ENCODE measurements at places on chromosomes 1 and 21.

GRCh38 chr1:40029608-40030007 is 10.9 kb upstream of the CAP1 start:
- DNase-seq = no peak

DNA sequence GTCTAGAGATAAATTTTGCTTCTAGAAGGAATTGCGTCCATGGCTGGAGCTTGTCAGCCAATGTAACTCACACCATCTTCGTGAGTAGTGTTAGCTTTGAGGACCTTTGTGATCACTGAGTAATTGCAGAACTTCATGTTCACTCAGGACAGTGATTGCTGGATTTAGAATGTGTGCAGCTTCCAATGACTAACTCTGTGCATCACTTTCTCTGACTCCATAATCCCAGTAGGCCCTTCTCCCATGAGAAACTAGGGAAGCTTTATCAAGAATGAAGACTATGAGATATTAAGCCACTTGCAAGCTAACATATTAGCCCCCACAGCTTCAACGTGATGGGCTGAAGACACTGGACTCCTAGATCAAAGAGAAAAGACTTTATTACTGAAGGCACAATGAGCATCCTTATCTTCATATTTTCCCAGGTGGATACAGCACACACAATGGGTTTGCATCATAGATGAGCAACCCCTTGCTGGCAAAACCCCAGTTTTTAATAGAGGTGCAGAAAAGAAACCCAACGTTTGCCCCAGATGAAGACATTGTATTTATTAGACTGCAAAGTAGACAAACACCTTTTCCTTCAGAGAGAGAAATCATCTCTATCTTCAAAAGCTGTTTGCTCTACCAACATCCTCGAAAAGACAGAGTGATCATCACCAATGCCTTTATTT is 561.0 kb downstream of the LTN1 start:
- no peak for DNase-seq

DNA sequence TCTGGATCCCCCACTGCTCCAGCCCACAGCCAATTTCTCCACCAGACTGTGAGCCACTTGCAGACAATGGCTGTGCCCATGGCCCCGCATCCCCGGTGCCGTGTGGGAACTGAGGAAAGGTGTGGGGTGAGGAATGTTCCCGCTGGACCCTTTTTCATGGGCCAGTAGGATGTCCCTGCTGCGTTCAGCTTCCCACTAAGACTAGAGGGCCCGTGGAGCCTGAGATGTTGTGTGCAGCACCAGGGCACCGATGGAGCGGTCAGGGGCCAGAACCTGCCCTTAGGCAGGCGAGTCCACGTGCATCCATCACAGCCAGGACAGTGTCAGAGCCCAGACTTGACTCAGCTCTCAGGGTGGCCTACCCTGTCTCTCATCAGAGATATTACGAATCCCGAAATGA is 105.7 kb upstream of the COL6A1 start:
- DNase-seq = no peak

DNA sequence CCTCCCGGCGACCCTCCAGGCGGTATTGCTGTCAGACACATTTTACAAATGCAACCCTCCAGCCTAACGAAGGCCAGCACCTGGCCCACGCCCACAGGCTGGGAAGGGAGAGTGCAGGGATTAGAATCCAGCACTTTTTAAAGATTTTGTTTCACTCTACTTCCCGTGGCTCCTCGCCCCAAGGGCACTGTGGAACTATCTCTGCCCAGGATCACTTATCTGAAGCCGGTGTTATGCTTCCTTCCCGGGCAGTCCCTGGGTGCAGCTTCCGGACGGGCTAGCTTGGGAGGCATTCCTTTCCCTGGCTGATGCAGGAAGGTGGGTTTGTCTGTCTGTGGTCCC is 35.8 kb downstream of the CCN1 start:
- no peak for DNase-seq

GRCh38 chr1:56461158-56462127 is 117.9 kb downstream of the PLPP3 start:
- no peak for DNase-seq

- DNase-seq = no peak
Measured at GRCh38 chr1:220356981-220357850, 85.0 kb upstream of the RAB3GAP2 start.

- DNase-seq = peak; percentile 23
Measured at GRCh38 chr1:247079141-247079874, 697 bp upstream of the ZNF670 start.

GRCh38 chr1:154501423-154502065 is 475 bp upstream of the TDRD10 start:
- DNase-seq = no peak
